ENCODE measurements at places on chromosomes 12 and 14.

- DNase-seq, result no peak
Observed at GRCh38 chr12:12965836-12966235, 13.9 kb upstream of the GPRC5D start.

DNA sequence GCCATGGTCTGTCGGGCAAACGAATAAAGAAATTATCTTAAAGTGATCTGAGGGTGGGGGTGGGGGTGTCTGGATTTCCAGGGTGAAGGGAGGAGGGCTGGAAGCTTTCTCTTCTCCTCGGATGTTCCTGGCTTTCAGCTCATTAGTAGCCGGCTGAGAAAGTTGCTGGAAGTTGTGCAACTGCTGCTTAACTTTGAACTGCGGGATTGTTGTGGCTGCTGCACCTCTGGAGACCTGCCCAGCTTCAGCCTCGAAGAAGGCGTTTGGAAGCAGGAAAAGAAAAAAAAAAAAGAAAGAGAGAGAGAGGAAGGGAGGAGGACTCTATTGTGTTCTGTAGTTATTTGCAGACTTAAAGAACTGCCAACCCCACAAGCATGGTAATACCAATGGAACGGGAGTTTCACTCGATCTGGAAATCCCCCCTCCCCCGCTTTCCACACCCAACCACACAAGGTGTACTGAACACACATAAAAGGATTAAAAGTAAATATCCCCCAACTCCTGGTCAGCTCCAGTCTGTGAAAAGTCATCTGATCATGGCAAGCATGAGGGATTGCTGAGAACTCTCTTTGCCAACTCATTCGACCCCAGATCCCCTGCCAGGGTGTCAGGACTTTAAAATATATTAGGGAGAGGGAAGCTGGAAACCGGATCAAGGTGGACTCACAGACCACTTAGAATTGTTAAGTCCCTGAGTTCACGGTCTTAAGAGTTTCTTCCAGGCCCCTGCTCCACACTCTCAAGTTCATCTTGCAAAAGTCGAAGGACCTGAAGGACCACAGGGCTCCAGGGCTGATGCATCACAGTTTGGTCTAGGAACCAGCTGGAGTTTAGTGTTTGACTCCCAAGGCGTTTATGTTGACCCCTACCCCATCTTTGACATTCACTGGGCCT, at the start of gene RASSF9:
Gene RASSF9 (minus strand): TSS at position 213 of the 894 bp plus-strand sequence. CDS start 208 bp downstream, at position 5.
- no peak for DNase-seq

DNA sequence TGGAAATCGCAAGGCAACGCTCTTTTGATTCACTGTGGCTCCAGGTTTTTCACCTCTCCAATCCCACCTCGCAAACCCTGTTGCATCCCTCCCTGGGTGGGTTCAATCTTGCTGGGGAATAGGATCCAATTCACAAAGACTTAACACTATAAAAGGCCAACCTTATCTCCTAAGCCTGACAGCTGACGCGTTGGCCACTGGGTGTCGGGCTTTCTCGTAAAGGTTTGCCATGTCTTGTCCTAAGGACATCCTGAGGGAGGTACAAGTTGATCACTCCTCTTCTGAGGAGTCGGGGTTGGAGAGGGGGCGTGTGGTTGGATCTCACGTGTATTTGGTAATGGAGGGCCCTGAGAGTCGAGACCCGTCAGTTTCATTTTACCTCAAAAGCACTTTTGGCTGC, 112.6 kb upstream of the FZD10 start:
- DNase-seq, result no peak

- DNase-seq, result no peak
Observed at GRCh38 chr12:3493859-3494176, 2.8 kb downstream of the PRMT8 start.

DNA sequence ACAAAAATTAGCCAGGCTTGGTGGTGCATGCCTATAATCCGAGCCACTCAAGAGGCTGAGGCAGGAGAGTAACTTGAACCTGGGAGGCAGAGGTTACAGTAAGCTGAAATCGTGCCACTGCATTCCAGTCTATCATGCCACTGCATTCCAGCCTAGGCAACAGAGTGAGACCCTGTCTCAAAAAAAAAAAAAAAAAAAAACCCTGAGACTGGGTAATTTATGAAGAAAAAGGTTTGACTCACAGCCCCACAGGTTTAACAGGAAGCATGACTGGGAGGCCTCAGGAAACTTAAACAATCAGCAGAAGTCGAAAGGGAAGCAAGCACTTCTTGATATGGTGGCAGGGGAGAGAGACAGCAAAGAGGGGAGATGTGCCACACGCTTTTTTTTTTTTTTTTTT, 123.2 kb downstream of the GXYLT1 start:
- DNase-seq, result no peak

- peak; percentile 10 for DNase-seq
Observed at GRCh38 chr12:59808317-59808910, 212.6 kb downstream of the SLC16A7 start.

- DNase-seq, result no peak
Observed at GRCh38 chr12:29763301-29763683, 20.4 kb downstream of the TMTC1 start.

- peak; percentile 90 for DNase-seq
Observed at GRCh38 chr14:78970677-78971076, 800.5 kb downstream of the NRXN3 start.

DNA sequence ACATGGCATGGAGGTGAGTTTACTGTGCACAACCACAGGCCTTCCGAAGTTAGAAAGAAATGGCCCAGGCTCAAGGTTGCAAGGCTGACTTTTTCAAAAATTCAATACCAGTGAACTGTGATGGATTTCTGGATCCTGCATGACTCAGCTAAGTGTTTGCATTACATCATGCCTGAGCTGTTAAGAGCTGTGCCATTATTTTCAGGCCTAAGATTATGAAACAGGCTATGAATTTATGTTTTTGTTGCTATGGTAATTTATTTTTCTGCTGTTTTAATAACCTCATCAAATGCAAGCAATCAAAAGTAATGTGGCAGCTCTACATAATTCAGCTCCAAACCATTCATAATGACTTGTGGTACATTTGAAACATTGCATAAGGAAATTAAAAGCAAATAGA, 457.7 kb upstream of the TMEM132C start:
- DNase-seq, result no peak

DNA sequence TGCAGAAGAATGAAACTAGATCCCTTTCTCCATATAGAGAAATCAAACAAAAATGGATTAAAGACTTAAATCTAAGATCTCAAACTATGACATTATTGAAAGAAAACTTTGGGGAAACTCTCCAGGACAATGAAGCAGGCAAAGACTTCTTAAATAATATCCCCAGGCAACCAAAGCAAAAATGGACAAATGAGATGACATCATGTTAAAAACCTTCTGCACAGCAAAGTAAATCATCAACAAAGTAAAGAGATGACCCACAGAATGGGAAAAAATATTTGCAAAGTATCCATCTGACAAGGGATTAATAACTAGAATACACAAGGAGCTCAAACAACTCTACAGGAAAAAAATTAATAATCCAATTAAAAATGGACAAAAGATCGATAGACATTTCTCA, 101.0 kb downstream of the RALGAPA1 start:
- no peak for DNase-seq

- DNase-seq, result peak; percentile 88
Observed at GRCh38 chr12:2322554-2323120, 269.9 kb downstream of the CACNA1C start.

- no peak for DNase-seq
Observed at GRCh38 chr14:88380405-88380804, 5.1 kb upstream of the SPATA7 start.

- DNase-seq, result no peak
Observed at GRCh38 chr12:76124456-76124855, 40.0 kb upstream of the NAP1L1 start.

DNA sequence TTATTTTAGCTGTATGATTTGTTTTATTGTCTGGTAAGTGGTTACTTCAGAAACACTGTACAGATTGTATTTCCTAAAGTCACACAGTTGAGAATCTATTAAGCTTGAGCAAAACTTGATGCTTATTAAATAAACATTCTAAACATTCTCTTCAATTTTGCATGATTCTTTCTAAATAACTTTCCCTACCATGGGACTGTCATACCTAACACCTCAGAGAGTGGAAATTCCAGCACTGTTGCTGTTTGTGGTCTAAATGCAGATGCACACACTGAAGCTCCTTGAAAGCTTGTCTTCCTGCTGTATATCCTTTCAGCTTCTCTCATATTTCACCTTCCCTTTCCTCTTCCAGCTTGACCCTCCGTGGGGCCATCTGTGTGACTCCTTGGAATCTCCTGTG, 392.0 kb downstream of the LRIG3 start:
- no peak for DNase-seq

- DNase-seq, result no peak
Observed at GRCh38 chr14:76998910-76999309, 29.6 kb downstream of the IRF2BPL start.

GRCh38 chr14:68178282-68178681, 358.7 kb downstream of the RAD51B start:
- DNase-seq, result no peak

DNA sequence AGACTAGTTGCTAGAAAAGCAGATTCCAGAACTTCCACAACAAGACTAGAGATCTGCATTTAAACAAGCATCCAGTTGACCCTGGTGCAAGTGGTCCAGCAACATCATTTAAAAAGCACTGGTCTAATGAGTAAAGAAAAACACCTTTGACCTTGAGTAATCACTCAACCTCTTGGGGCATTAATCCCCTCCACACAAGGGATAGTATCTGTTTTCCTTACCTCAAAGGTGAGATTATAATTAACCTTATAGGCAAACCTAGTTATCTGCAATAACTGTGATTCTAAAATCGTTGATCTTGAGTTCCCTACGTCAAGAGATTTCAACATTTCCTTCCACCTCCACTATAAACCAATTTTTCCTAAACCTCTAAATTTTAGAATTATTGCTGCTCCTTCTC, 1.1 kb downstream of the KDM5A start:
- no peak for DNase-seq

- DNase-seq, result no peak
Observed at GRCh38 chr14:79417961-79418360, 793.3 kb downstream of the DIO2 start.

DNA sequence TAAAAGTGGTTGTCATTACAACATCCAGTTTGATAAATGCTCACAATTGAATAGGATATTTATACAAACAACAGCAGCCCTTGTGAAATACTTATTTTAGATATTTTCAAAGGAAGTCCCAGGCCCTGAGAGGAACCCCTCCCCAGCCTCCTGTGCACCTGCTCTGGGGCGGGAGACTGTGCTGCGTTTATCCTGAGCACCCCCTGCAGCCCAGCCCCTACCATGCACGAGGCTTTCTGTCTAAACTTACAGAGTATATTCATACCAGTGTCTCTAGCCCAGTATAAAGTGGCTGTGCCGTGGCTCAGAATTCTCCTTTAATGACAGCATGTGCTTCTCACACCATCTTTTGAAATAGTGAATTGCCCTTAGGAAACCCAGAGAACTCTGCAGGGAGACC, 1084.3 kb downstream of the TMEM121 start:
- no peak for DNase-seq

DNA sequence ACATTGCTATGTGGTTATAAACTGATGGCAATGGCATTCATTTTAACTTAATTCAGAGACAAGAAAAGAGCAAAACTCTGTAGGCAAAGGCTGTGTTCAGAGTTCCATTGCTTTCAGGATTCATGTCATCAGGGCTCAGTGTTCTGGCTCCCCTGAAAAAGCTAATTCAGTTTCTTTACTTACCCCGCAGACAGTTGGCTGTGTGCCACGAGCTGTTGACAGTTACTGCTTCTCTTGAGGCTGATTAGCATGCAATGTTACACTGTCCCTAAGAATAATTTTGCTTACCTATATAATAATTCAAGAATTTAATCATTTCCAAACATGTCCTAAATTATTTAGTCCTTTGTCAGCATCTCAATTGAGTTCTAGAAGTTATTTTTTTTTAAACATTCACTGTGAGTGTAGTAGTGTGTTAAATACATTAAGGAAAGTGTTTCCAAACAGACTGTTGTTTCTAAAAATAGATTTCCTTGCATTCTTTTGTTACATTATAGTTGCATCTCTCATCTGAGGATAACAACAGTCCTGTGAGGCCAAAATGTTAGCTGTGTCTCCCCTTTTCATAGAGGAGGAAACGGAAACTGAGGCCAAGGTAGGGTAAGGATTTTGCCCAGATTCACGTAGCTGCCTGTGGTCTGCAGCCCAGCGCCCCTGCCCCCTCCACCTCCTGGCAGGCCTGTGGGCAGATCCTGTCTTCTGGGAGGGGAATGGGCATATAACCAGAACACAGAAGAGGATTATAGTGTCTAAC, 98.6 kb downstream of the PELI2 start:
- DNase-seq, result peak; percentile 26

Measured in NCI-H187 treated with DMSO at 0.1 percent for 48 hours (cell line).